ENCODE measurements at places on chromosomes 5 and 9.
A peak's percentile ranks its signal among the peaks of the same experiment; 100 is the strongest.

GRCh38 chr9:112334432-112334841 lies 1.0 kb upstream of the PTBP3 start:
- DNase-seq, result peak; percentile 20

DNA sequence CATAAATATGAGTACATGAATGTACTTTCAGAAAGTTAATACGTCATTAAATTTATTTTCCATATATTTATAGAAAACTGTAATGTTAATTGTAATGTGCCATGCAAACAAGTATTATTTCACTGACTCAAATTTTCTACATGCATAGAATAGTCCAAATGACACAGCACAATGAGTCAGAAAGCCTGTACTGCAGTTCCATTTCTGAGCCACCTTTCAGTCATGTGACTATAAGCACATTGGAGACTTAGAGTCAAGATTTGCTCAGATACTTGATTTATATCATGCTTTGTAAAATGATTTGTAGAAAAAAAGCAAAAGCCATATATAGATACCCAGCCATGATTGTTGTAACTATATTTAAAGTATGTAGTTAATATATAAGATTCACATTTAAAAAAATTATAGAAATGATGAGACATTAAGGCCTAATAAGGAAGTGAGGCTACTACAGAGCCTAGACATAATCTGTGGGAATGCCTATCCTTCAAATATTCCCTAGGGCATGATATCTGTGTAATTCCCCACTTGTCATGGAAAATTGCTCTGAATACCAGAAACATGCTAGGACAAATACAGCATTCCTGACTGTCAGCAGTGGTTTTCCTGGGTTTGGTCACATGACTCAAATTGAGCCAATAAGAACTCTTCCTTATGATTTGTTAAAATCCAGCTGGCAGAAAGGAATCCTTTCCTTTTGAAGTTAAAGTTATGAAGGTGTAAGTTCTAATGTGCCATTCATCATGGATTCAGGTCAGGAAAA lies 50.0 kb downstream of the PTPRD start:
- no peak for DNase-seq

DNA sequence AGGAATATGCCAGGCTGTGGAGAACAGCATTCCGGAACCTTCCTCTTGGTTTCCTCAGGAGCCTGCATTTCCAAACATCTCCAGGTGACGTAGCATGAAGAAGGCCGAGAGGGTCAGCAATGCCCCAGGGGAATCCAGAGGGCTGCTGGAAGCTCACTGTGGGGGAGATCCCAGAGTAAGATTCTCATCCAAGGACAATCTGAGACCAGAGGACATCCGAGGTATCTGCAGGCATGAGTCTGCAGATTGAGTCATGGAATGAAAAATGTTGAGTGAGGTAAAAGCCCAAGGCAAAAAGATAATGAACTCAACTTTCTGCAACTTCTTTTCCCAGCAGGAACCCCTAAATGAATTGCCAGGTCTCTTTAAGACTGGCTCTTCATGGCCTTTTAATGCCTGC lies 73.5 kb downstream of the KIF4B start:
- DNase-seq, result no peak

DNA sequence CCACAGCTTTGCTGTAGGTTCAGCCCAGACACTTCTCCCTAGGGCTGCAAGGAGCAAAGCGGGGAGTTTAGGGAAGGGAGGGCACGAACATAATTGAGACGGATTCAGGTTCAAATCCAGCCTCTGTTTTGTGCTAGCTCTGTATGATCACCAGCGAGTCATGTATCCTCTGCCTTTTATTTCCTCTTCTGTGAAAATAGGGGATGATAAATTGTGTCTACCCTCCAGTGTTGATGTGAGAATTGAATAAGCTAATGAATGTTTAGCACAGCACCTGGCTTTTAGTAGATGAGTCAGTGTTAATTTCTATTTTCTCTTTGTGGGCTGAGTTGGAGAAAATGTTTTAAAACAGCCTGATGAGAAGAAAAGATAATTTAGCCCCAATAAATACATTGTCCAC lies 6.2 kb downstream of the MLANA start:
- no peak for DNase-seq

- no peak for DNase-seq
Measured at GRCh38 chr5:94402096-94402495, 216.3 kb downstream of the KIAA0825 start.

GRCh38 chr5:115946655-115947054 lies 15.6 kb upstream of the LVRN start:
- DNase-seq, result no peak

DNA sequence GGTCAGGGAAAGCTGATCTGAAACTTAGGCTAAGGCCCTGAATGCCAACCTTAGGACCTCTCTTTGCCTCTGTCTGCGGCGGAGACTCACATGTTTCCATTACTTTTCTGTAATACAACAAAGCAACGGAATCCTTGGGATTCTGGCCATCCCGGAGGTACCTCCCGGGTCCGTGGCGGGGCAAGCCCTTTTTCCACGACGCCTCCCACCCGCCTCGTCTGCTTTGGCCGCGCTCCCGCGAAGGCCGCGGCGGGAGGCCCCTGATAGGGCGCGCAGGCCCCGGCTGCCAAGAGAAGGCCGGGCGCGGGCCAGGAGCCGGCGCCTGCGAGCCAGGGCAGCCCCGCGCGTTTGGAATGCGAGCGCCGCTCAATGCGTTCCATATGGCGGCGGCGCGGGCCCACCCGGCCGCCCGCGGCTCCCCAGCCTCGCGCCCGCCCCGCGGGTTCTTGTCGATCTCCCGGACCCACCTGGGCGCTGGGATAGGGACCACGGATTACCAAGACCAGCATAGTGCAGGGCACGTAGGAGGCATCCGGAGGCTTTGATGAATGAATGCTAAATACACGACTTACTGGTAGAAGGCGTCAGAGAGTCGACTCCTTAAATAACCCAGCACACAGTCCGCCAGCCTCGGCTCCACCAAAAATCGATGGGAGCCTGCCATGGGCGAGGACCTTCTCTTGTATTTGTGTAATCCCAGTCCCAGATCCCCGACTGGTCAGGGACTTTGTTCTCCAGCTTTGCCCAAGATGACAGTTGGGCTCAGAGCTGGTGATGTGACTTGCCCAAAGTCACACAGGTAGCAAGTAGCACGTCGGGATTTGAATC lies 17.5 kb upstream of the PHF19 start:
- DNase-seq, result no peak

DNA sequence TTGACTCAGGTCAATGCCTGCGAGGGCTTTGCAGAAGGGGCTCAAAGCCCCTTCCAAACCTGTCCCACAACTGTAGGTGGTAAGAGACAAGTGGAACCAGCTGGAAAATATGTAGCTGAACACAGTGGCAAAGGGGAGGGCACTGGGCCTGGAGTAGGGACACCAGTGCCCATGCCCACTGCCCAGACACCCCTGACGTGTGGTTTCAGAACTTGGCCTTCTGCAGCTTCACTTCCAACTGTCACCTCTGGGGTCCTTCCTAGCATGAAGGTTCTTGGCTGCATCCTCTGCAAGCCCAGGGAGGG lies 233.1 kb upstream of the IRX1 start:
- DNase-seq, result no peak

- no peak for DNase-seq
Measured at GRCh38 chr5:149277801-149278200, 6.1 kb downstream of the AFAP1L1 start.

DNA sequence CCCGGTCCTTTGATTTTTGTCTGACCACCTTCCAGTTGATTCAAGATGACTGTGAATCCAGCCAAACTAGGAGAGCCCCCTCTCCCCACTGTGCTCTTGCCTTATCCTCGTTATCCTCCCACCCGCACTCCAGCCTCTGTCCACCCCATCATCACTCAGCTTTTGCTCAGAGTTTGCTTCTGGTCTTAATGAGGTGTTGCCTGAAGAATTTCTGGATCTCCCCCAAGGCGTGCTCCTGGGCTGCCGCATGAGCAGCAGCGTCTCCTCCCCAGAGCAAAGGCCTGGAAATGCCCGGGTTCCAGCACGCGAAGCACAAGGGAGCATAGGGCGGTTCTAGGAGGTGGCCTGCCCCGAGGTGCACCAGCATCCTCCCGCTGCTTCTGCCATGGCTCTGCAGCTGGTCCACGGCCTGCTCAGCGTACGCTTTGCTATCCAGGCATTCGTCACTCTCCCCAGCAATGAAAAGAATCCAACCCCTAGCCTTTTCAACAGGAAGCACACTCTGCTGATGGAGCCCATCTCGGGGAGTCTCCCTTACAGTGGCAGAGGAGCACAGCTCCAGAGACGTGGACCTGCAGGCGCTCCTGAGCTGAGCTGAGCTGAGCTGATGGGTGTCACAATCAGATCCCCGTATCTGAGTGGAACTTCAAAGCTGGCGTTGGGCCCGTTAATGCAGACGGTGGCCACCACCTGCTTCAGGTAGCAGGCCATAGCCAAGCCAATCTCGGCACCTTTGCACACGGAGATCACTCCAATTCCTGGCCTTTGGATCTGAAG lies 50.7 kb downstream of the BAAT start:
- DNase-seq, result no peak

DNA sequence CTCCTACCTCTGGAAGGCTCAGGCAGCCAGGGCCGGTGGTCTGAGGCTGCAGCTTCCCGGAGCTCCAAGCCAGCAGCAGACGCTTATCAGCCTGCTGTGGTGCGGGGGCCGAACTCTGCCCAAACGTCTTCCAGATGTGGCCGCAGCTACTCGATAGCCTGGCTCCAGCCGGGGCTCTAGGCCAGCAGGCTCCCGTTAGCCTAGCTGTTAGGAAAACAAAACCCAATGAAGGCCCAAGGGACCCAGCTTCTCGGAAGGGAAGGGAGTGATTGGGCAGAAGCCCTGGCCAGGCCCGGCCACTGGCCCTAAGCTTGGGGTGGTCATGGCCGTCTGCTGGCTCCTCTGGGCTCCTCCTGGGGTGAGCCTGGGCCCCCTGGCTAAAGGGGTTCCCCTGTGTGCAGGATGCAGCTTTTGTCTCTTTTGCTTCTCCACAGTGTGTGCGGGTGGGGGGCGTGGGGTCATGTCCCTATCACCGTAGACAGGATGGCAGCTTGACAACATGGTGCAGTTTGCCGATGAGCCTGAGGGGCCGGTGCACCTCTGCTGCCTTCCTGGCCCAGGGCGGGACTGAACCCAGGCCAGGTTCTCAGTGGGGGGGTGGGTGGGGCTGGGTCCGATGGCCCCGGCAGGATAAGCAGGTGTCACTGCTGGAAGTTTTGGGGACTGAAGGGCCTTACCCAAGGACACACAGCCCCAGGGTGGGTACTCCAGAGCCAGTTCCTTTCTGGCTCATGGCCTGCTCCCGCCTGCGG lies 18.7 kb downstream of the MYMK start:
- no peak for DNase-seq

- no peak for DNase-seq
Measured at GRCh38 chr5:163105456-163105855, 331.9 kb upstream of the CCNG1 start.

GRCh38 chr5:150061538-150061995 lies 24.8 kb downstream of the CSF1R start:
- DNase-seq, result no peak

GRCh38 chr5:101942321-101942882 lies 353.7 kb downstream of the SLCO4C1 start:
- DNase-seq, result peak; percentile 12
